ENCODE measurements at places on chromosomes 16 and 17. TPM values are rescaled to one million over a fixed set of nuclear protein-coding genes. Genes with fewer than 3 reads are reported as not detected.

GRCh38 chr16:63289834-63290460 lies 1253.7 kb upstream of the CDH8 start:
- DNase-seq, result peak; percentile 1

DNA sequence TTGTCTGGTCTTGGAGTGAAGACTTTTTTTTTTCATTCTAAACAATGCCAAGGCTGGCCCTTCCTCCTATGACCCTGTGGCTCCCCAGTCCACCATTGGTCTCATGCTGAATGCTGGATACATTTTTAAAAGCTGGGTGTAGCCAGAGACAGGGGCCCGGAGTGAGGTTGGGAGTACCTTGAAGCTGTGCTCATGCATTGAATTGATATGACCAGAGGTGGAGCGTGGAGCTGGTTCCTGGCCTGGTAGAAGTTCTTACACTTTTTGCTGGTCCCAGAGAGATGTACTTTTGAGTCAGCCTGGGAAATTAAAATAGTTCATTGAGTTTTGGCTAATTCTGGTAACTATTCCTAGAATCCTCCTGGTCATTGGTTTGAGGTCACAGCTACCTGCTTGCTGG lies 83.6 kb downstream of the CMIP start:
- DNase-seq, result no peak

- no peak for DNase-seq
These were observed 2.3 kb upstream of the KCNJ16 start for GRCh38 chr17:70072546-70073309.

GRCh38 chr16:84599521-84600202 lies 18.2 kb downstream of the COTL1 start:
- peak; percentile 91 for DNase-seq

DNA sequence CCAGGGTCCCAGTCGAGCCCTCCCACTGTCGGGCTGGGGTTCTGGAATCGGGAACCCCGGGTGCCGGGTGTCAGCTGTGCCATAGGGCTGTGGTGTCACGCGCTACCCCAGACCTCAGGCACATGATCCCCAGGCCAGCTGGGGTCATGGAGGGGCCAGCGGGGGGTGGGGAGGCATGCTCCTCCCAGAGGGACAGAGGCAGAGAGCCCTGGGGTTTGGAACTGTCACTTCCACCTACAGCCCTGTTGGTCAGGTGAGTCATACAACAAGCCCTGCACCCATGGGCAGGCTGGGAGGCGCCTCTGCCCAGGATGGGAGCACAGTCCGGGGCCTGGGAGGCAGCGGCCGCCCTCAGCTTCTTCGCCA lies 63.0 kb downstream of the BAIAP2 start:
- DNase-seq, result no peak

DNA sequence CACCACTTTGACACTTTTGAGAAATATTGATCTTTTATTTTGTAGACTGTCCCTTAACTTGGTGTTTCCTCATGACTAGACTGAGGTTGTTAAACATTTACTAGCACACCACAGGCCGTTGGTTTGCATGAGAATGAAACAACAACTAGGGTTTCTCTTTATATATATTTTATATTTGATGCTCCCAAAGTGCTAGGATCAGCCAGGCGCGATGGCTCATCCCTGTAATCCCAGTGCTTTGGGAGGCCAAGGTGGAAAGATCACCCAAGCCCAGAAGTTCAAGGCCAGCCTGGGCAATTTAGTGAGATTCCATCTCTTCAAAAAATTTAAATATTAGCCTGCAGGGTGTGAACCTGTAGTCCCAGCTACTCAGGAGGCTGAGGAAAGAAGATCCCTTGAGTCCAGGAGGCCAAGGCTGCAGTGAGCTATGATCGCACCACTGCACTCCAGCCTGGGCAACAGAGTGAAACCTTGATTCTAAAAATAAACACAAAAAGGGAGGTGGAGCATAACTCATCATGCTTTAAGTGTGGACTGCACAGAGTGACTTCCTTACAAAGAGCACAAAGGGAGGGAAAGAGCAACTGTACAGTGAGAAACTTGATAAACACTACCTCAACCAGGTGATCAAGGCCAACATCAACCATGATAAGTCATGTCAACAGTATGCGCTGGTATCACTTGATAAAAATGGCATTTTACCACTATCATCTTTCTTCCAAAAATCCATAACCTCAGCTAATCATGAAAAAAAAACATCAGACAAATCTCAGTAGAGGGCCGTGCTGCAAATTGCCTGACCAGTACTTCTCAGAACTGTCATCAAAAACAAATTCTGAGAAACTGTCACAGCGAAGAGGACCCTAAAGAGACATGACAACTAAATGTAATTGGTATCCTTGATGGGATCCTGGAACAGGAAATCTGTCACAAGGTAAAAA lies 72.8 kb upstream of the ATF7IP2 start:
- no peak for DNase-seq

GRCh38 chr17:81511804-81512561 lies 616 bp downstream of the ACTG1 start:
- DNase-seq, result peak; percentile 27

DNA sequence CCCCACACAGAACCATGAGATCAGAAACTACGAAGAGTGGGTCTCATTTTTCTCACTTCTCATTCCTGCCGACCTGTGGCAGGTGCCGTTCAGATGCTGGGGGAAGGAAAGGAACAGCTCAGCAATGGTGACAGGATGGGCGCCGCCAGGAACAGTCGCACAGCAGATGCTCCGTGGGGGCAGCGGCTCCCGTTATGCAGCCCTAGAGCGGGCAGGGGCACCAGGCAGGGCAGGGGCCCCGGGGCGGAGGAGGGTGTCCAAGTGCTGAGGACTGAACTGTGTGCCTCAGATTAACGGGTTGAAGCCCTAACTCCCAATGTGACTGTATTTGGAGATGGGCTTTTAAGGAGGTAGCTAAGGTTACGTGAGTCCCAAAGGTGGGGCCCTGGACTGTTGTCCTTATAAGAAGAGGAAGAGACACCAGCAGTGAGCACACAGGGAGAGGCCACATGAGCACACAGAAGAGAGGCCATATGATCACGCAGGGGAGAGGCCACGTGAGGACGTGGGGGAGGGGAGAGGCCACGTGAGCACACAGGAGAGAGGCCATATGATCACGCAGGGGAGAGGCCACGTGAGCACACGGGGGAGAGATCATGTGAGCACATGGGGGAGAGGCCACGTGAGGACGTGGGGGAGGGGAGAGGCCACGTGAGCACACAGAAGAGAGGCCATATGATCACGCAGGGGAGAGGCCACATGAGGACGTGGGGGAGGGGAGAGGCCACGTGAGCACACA lies 95.7 kb upstream of the METRNL start:
- no peak for DNase-seq

- DNase-seq, result no peak
These were observed 116.1 kb upstream of the MYOCD start for GRCh38 chr17:12549499-12550041.

GRCh38 chr17:60439501-60439900 lies 17.2 kb downstream of the CHCT1 start:
- DNase-seq, result peak; percentile 30

GRCh38 chr17:28684963-28685362 lies 23.0 kb downstream of the SUPT6H start:
- DNase-seq, result no peak

GRCh38 chr16:3401719-3402397 lies 843 bp downstream of the ZNF174 start:
- no peak for DNase-seq

DNA sequence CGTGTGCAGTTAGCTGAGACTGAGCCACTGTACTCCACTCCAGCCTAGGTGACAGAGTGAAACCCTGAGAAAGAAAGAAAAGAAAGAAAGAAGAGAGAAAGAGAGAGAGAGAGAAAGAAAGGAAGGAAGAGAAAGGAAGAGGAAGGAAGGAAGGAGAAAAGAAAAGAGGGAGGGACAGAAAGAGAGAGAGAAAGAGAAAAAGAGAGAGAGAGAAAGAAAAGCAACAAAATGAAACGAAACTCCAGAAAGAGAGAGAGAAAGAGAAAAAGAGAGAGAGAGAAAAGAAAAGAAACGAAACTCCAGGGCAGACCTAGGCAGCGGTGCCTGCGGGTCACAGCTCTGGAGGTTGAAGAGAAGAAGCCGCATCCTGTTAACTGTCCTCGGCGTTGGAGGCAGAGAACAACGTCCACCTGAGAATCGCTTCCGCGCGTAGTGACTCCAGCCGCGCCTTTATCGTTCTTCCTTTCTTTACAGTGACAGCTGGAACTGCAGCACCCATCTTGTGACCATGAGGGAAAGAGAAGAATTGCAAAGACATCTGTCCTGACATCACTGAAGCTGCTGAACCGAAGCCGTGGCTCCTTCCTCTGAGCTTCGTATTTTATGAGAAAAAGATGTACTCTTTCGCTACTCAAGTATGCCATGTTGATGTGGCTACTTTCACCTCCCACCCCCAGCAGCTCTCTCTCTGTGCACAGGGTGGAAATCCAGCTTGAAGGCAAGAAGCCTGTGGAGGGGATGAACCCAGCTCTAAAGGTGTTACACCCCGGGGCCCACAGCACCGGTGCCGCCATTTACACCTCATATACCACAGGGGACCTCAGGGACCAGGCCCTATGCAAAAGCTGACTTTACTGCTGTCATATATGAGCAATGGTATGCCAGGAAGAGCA lies 56.9 kb upstream of the DOC2B start:
- DNase-seq, result no peak

GRCh38 chr16:10037751-10038150 lies 144.5 kb downstream of the GRIN2A start:
- no peak for DNase-seq

- DNase-seq, result no peak
These were observed 39.6 kb upstream of the PLCG2 start for GRCh38 chr16:81739503-81739902.

The WNT9B gene
- not detected for total RNA-seq

DNA sequence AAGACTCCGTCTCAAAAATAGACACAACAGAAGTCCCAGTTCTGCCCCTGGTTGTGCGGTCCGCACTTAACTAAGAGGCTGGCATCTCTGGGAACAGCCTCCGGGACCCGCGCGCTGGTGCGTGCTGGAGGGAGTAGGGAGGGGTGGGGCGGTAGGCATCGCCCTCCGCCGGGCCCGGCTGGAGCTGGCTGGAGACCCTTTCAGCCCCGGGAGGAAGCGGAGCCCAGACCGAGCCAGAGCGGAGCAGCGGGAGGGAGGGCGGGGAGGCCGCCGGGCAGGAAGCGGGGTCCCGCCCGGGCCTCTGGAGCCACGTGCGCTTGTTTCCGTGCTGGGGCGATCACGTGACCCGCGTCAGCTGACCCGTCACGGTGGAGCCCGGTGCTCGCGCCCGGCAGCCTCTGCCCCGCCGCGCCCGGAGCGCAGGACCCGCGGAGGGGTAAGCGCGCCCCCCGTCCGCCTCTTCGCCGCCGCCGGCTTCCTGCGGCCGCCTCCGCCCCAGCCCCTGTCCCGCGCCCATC lies at the start of gene WDR81:
TSS of gene WDR81 (plus strand) at position 354 of the 518 bp plus-strand sequence. CDS start 256 bp downstream, outside the sequence.
- DNase-seq, result peak; percentile 69

DNA sequence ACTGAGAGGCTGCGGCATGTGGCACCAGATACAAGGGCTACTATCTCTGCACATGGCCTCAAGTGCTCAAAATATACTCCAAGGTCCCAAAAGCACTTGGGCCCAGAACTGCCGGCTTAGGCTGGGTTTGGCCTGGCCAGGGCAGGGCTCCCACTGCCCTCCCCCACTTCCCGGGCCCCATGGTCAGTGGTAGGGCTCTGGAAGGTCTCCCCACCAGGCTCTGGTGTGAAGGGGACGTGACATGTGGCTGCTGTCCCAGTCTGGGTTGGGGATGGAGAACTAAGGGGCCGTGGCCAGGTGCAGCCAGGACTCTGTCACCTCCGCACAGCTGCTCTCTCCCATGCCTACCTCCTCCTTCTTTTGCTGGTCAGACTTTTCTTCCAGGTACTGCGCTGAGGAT lies 5.7 kb upstream of the PAM16 start:
- no peak for DNase-seq
